ENCODE measurements at places on chromosomes 4 and X.

- no peak for DNase-seq
Observed at GRCh38 chrX:134645936-134646543, 12.2 kb downstream of the PLAC1 start.

- no peak for DNase-seq
Observed at GRCh38 chr4:138494931-138495330, 252.8 kb upstream of the SLC7A11 start.

DNA sequence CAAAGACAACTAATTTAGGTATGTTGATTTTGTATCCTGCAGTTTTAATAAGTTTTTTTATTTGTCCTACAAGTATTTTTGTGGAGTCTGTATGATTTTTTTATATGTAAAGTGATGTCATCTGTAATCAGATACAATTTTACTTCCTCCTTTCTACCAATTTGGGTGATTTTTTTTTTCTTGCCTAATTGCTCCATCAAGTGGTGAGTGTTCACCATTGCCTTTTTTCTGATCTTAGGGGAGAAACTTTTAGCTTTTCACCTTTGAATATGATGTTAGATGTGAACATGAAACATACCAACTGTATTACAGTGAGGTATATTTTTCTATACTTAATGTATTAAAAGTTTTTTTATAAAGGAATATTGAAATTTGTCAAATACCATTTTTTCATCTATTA lies 362.3 kb downstream of the PABPC4L start:
- no peak for DNase-seq

DNA sequence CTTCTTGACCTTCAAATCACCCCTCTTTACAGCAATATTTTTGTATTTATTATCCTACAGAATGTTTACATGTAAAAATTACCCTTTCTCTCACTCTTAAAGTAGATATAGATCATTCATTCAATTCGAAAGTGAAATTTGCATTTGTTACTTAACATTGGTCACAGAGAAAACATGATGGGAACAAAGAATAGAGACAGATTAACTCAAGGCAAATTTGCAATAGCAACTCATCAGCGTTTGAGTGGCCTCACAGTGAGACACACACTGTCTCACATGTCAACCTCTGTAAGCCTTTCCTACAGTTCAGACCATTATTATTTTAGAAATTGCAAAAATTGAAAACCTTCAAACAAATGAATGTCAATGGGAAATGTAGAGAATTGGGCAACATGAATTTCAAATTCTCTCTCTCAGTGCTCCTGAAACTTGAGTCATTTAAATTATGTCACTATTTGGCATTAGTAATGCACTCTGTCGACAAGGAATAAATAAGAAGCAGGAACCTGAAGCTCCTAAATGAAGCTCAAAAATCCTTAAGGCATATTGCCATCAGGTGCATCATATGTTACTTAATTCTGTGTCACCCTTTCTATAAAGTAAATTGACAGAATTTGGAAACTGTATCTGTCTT lies 148.3 kb upstream of the ANXA10 start:
- no peak for DNase-seq

GRCh38 chrX:72317139-72317538 lies 11.4 kb upstream of the CITED1 start:
- DNase-seq: no peak

GRCh38 chr4:185204238-185204910 lies 574 bp upstream of the CFAP97 start:
- no peak for DNase-seq
